NCI-H1436 (cell line): ENCODE measurements at places on chromosomes 1 and 21.
A peak's percentile ranks its signal among the peaks of the same experiment; 100 is the strongest.

- DNase-seq, result peak; percentile 80
Observed at GRCh38 chr1:181485287-181486097, 2.2 kb downstream of the CACNA1E start.

GRCh38 chr1:242201090-242201489 is 202.2 kb upstream of the MAP1LC3C start:
- peak; percentile 63 for DNase-seq

- no peak for DNase-seq
Observed at GRCh38 chr1:158996998-158997397, 12.7 kb upstream of the IFI16 start.

DNA sequence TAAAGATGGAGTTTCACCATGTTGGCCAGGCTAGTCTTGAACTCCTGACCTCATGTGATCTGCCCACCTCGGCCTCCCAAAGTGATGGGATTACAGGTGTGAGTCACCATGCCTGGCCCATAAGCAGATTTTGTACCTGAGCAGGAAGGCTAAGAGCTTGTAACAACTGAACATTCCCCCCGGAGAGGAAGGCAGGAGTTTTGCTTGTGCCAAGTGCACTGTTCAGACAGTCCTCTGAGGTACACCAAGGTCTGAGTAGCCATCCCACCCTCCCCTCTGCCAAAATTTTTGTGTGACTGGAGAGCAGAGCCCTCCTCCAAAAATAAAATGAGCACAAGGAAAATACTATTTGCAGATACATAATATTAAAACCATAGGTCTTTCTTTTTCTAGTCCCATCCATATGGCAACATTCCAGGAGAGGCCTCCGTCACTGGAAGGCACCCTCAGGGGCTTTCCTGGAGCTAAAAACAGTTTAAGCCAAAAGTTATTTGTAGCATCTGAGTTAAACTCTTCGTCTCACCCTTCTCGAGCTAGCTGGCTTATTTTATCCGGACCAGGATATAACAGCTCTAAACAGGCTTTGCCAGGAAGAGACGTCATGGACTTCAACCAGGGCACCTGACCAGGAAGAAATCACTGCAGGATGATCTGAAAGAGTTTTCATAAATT is 27.2 kb downstream of the CAPN2 start:
- DNase-seq, result no peak

GRCh38 chr1:229716069-229716468 is 90.0 kb downstream of the URB2 start:
- no peak for DNase-seq

- DNase-seq, result no peak
Observed at GRCh38 chr1:109161858-109162606, 48.1 kb downstream of the ELAPOR1 start.

GRCh38 chr1:36486439-36487335 is 4.0 kb upstream of the CSF3R start:
- no peak for DNase-seq

- DNase-seq, result no peak
Observed at GRCh38 chr1:57605933-57606332, 182.1 kb upstream of the DAB1 start.

- DNase-seq, result no peak
Observed at GRCh38 chr1:174786760-174787159, 213.0 kb upstream of the CACYBP start.

GRCh38 chr1:198681831-198682759 is 43.3 kb downstream of the PTPRC start:
- peak; percentile 64 for DNase-seq

DNA sequence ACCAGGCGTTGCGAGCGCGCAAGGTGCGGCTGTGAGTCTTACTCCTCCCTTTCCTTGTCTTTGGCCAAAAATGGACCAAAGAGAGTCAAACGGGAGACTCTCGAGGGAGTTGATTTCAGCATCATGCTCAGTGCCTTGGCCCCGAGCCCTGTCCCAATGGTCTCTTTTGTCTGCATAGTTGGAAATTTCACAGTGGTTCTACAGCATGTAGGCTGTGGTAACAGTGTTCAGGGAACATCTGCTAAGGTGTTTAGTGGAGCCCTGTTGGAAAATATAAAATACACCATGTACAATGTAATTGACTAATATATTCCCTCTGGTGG is 2.7 kb downstream of the CACNA1E start:
- no peak for DNase-seq

GRCh38 chr1:21346365-21347071 is 56.3 kb upstream of the ECE1 start:
- DNase-seq, result no peak

- no peak for DNase-seq
Observed at GRCh38 chr1:177181280-177181630, 10.5 kb downstream of the BRINP2 start.
